GM23248 (cell line): ENCODE measurements at places on chromosomes 2 and 18. TPM values are rescaled to one million over a fixed set of nuclear protein-coding genes. Genes with fewer than 3 reads are reported as not detected.

GRCh38 chr2:7694076-7694985 is 777.1 kb downstream of the RNF144A start:
- no peak for DNase-seq

DNA sequence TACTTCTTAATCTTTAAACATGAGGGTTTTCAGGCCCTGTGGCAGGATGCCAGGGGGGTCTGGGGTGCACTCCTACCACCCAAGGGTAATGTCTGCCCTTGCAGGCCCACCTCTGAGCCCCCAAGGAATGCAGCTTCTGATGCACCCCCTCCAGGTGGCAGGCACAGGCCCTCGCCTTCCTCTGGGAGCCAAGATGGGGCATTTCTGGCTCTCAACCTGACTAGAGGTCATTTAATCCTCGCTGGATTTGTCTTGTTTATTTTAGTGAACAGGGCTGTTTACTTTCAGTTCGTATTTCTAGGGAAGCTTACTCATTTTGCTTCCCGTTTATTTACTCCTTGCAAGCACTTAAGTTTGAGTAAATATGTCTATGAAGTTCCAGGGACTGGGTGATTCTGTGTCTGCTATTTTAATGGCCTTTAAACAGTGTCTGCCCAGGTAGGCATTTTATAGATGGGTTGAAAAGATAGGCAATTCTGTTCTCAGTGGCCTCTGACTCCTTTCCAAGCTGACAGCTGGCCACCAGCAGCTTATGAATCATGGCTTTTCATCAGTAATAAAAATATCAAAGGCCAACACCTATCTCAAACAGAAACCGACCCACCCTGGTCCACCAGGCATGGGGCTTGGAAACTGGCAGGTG is 11.1 kb upstream of the DNPEP start:
- DNase-seq = peak; percentile 37

DNA sequence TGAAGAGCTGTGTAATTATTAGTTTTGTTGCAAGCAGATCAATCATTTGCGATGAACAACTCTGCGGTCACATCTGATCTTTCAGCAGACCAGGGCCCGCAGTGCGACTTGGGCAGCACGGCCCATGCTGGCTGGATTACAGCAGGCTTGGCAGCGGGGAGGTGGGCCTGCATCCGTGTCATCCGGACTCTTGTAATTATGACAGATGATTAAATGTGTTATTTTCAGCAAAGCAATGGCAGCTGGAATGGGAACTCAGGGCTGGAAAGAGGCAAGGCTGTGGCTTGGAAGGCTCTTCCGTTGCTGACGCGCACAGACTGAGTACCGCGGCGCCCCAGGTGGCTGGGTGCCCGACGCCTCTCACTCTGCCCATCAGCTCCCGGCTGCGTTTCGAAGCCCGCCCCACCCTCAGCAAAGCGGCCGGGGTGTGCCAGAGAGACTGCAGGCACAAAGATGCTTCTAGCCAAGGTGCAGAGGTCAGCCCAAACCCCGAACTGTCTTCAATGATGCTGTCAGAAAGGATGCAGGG is 397.4 kb upstream of the SALL3 start:
- no peak for DNase-seq

- DNase-seq = peak; percentile 63
Measured at GRCh38 chr2:73290049-73290839, 3.1 kb downstream of the EGR4 start.

Gene FBLN7
- 0.11 and 0.13 TPM in 2 replicates for total RNA-seq
